Left renal cortex interstitium (tissue), 4 donors: ENCODE measurements at places on chromosomes 13 and 19.

GRCh38 chr13:27440408-27440807, 10.0 kb downstream of the MTIF3 start:
- DNase-seq = no peak

- no peak for DNase-seq
Observed at GRCh38 chr19:35373492-35373891, 2.6 kb downstream of the GPR42 start.

DNA sequence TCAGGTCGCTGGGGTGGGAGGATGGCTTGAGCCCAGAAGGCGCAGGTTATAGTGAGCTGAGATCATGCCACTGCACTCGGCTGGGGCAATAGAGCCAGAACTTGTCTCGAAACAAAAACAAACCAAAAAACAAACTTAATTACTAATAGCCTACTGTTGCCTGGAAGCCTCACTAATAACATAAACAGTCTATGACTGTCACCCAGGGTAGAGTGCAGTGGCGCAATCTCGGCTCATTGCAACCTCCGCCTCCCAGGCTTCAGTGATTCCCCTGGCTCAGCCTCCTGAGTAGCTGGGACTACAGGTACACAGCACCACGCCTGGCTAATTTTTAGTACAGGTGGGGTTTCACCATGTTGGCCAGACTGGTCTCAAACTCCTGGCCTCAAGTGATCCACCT, 18.0 kb downstream of the CATSPERD start:
- DNase-seq = no peak

DNA sequence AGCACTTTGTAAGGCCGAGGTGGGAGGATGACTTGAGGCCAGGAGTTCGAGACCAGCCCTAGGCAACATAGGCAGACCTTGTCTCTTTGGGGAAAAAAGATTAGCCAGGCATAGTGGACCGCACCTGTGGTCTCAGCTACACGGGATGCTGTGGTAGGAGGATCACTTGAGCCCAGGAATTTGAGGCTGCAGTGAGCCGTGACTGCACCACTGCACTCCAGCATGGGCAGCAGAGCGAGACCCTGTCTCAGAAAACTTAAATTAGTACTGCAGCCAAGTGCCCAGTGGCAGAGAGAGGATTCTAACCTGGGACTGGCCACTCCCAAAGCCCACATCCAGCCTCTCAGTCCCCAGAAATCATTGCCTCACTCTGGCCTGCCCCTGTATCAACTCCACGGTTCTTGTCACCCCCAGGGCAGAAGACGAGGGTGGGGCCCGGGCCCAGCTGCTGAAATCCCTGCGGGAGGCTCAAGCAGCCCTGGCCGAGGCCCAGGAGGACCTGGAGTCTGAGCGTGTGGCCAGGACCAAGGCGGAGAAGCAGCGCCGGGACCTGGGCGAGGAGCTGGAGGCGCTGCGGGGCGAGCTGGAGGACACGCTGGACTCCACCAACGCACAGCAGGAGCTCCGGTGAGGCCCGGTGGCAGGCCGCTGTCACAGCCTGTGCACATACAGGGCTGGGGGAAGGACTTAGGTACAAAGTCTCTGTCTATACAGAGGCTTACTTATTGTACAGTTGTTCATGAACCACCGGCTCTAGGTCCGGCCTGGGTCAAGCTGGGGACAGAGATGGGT, 53.4 kb downstream of the KCNC3 start:
- DNase-seq = no peak

DNA sequence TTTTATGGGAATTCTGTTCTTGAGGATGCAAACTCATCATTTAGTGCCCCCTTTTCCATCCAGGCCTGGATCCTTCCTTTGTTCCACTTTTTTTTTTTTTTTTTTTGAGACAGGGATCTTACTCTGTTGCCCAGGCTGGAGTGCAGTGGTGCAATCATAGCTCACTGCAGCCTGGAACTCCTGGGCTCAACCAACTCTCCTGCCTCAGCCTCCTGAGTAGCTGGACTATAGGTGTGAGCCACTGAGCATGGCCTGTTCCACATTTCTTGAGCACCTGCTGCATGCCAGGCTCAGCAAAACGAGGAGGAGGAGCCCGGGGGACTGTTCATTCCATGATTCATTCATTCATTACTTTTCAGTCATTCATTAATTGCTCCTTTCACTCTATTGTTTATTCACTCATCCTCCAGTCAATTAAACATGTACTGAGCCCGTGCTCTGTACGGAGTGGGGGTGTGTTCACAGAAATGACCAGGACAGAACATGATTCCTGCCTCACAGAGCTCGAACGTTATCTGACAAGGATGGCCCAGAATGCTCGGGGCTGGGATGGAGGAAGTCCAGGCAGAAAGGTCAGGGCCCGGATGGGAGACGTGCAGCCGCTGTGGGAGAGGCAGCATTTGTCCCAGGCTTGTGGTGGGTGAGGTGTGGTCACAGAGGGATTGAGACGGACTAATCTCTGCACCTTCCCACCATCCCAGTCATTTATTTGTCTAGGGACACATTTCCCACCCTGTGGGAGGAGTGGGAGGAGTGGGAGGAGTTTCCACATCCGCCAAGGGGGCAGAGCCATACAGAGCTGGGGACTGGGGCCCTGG, 51.2 kb upstream of the SHKBP1 start:
- no peak for DNase-seq

DNA sequence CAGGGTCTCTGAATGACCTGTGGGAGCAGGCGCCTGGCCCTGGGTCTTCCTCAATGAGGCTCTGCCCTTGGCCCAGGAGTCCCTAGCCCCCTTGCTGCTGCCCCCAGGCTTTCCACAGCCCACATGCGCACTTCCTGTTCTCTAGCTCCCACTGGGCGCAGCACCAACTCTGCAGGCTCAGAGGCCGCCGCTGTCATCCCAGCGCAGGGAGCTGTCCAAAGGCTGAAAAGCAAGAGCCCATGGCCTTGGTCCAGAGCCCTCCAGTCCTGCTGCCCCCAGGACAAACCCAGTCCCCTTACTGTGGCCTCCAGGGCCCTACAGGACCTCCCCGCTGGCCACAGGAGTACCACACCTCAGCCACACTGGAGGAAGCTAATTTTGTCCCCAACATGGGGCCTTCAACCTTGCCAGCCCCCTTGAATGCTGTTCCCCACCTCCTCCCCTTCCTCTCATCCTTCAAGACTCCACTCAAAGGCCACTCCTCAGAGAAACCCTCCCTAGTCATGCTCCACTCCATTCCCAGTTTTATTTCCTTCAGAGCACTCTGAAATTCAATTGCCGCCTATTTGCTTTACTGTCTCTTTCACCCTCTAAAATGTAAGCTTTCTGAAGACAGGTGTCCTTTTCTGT, 8.0 kb upstream of the POU2F2 start:
- peak; percentile 63 for DNase-seq

DNA sequence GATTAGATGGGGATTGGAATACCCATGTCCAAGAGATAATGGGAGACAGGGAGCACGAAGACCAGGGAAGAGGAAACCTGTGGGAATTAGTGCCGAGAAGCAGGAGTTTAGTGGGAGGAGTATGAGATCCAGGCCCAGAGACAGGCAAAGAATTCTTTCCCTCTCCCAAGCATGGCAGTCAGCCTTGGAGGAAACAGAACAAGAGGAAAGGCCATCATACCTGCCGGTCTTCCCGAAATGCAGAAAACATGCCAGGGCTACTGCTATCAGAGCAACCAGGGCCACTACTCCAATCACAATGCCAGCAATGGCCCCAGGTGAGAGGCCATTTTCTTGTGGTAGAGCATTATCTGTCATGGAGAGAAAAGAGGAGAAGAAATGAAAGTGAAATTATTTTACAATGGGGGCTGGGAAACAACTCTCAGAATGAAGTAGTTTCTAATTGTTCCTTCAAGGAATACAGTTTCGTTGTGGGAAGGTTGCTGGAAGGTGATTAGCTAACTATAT, 16.1 kb downstream of the CEACAM1 start:
- DNase-seq = no peak
